ENCODE measurements at places on chromosomes 7 and 10. TPM values are rescaled to one million over a fixed set of nuclear protein-coding genes. Genes with fewer than 3 reads are reported as not detected.

DNA sequence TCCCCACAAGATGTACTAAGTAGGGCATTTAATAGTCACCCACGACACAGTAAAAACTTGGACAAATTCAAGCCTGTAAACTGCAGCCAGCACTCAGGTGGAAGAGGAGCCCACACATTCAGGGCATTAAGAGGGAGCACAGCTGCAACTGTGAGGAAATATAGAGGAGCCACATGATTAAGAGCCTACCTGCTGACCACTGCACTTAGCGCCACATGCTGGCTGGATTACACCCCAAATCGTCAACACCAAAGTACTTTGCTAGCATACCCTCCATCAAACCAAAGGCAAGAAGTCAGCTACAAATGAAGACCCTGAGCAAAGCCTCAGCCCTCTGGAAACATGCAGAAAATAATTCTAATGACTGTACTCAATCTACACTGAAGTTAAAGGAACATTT, 322.3 kb upstream of the PLXDC2 start:
- DNase-seq, result no peak

The DPCD gene
- total RNA-seq, result 19.6 TPM

The UTF1 gene
- not detected for total RNA-seq

DNA sequence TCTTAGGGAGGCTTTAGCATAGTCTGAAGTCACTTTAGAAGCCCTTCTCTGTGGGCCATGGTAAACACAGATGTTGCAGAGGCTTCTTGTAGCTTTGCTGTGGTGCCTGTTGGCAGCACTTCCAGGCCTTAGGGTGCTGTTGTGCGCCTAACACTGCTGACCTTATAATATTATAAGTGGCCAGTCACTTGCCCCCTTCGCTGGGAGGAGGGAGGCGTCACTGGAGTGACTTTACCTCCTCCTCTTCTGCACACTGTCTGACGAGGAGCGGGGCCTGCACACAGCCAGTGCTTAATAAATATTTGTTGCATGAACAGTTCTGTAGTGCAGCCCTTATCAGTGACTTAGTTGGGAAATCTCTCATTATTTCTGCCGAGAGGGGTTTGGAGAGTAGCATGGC, 63.3 kb downstream of the WDR37 start:
- no peak for DNase-seq

DNA sequence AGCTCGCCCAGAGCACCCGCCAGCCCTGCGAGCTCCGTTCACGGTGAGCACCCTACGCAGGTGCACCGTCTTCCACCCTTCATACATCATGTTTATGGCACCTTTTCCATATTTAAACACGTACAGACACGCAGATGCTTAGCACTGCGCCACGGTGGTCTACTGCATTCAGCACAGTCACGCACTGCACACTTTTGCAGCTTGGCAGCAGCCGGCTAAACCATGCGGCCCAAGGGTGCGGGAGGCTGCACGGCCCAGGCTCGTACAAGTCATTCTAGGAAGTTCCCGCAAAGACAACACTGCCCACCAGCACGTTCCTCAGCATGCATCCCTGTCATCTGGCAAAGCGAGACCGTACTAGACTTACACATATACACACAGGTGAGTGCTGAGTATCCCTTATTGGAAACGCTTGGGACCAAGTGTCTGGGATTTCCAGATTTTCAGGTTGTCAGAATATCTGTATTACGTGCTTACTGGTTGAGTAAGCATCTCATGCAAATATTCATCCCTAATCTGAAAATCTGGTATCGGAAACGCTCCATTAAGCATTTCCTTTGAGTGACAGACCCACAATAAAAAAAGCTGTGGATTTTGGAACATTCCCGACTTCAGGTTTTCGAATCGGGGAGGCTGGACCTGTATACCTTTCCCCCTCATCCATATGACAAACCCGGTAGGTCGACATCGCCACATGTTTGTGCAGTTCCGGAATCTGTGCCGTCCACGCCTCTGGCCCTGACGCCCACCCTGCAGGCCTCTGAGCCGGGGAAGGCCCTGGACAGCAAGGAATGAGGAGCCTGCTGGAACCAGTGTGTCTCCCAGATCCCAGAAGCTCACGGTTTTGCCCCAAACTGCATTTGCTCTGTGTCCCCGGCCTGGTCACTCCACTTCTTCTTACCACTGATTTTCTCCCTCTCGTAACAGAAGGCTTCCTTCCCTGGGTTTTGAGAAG, 222.2 kb downstream of the ELFN1 start:
- peak; percentile 51 for DNase-seq

The NEUROG3 gene
- not detected for total RNA-seq

DNA sequence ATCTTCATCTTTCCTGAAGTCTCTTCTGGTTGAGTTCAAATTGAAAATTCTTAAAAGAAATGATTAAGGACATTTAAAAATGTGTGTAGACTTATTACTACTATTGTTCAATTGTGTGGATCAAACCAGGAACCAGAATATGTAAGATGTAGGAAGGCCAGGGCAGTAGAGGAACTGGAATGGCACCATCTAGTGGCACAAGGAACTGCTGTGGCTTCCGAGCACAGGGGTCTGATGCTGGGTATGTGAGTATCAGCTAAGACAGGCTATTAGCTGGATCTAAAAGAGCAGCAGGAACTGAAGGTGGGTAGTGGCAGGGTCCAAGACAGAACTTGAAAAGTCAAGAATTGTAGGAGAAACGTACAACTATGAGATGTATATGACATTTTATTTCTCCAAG, 247.3 kb downstream of the SEMA3A start:
- DNase-seq, result no peak

DNA sequence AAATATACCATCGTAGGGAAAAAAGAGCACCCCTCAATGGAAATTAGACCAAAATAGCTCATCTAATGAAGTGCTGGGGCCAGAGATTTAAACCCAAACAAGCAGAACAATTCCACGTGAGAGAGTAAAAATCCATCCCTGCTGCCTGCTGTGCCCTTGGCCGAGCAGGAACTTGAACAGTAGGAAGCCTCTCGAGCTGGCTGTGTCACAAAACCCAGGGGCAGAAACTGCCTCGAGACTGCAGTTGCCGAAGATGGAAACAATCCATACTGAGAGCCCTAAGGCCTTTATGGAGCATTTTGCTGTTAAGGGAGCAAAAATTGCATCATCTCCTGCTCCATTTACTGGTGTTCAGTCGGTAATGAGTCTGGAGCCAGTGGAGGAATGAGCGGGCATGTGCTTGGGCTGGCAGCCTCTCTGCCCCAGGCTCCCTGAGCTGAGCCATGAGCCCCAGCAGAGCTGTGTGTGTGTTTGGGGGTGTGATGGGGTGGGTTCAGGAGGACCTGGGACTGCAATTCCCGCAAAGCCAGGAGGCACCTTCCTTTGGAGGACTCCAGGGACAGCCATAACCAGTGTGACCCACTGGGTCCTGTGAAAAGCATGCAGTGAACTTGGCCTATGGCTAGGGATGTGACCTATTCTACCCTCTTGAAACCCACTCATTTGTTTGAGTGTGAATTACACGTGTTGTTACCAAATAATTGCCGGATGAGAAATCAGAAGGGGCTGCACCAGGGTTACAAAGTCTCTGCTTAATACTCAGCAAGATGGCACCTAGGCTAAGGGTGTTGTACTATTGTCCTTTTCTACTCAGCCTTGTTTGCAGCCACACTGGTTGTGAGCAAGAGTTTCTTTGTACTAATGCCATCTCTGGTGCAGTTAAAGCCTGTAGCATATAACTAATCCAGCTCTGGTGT, 58.3 kb downstream of the CDHR3 start:
- no peak for DNase-seq

The CCNJ gene
- 3.5 TPM for total RNA-seq

GRCh38 chr10:16119445-16119844, 259.1 kb upstream of the MINDY3 start:
- no peak for DNase-seq

GRCh38 chr10:77338143-77338542, 299.5 kb downstream of the KCNMA1 start:
- no peak for DNase-seq

- no peak for DNase-seq
Measured at GRCh38 chr7:138125119-138125518, 48.9 kb downstream of the AKR1D1 start.

DNA sequence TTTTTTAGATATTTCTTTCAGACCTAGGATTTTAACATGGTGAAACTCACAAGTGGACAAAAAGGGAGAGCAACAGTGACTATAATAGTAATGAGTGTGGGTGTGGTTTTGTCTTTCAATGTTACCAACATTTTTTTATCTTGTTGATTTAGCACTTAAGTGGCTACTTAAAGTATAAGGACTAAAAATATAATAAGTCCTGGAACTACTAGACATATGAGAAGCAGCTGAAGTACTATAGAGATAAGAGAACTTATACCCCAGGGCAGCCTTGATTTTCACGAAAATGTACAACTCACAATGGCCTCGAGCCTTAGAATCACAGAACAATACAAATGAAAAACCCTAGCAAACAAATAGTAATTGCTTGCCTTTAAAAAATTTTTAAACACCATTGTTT, 1151.8 kb downstream of the TYW1 start:
- no peak for DNase-seq

The FRMD4A gene
- 16.8 TPM for total RNA-seq

- DNase-seq, result no peak
Measured at GRCh38 chr10:112741830-112742402, 208.1 kb upstream of the TCF7L2 start.

DNA sequence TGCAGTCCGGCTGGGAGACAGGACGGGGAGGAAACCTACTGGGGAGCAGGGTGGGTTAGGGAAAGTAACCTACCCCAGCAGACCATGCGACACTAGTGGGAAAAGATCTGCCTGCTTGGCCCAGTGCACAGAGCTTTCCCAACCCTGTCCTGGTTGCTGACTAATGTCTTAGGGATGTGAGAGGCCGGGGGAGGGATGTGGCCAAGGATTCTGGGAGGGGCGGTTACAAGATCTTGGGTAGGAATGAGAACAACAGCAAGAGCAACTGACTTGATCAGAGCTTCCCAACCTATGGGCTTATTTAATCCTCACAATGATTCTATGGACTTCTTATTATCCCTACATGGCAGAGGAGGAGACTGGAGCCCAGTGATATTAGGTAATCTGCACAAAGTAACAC, 24.0 kb upstream of the EIF5AL1 start:
- DNase-seq, result peak; percentile 83

DNA sequence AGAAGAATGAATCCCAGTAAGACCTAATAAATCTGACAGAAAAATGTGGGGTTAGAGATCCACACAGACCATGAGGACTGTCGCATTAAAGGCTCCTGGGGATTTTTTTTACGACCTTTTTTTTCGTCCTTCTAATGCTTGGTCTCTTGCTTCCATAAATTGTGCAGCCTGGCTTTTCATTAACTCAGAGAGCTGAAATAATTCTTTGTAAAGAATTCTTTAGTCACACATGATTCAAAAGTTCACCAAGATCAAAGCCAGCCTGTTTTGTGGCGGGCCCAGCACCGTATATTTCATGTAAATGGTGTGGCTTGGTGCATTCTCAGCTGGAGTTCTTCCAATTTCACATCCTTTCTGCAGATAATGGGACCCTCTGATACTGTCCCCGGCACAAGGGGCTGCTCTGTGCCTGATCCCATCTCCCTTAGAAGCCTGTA, 206.6 kb upstream of the BMPER start:
- DNase-seq, result no peak

GRCh38 chr7:106190589-106191330, 78.6 kb upstream of the SYPL1 start:
- DNase-seq, result no peak

DNA sequence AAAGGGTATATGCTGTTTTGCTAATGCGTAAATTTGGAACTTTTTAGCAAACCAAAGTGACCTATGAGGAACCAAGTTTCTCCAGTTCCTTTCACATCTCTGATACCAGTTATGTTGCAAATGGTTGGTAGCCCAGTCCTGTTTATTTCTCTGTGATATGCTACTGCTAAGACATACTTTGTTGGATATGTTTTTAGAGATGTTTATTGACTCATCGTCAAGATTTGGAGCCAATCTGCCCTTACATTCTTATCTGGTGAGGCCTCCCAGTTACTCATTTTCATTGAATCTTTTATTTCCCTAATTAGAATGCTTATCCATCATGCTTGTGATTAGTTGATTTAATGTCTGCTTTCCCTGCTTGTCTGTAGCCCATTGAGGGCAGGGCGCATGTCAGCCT, 58.9 kb downstream of the LRGUK start:
- no peak for DNase-seq

DNA sequence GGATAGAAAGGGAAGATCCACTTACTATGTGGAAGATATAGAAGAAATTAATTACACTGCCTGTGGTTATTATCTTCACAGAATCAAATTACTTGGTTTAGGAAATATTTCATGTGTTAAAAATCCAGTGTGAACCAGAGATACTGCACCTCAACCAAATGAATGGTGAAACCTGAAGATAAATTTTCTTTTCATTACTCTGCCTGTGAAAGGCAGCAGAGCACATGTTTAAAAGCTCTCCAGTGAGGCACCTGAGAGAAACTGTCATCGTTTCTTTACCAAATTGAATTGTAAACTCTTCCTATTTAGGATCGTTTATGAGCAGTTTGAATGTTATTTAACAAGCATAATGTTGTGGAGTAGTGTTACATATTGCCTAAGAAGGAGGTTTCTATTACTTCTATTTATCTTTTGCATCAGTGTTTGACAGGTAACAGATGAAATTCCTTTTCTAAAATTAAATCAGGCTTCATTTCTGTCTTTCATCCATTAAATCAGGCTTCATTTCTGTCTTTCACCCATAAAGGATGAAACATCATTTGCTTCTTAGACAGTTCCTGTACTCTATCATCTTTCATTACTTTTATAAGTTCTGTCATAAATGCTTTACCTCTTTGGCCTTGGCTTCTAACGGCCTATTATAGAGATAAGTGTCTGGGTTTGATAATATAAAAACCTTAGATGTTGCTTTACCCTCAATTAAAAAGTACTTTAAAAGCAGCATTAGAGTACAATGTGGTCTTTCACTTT, 266.6 kb downstream of the NXPH1 start:
- DNase-seq, result no peak

DNA sequence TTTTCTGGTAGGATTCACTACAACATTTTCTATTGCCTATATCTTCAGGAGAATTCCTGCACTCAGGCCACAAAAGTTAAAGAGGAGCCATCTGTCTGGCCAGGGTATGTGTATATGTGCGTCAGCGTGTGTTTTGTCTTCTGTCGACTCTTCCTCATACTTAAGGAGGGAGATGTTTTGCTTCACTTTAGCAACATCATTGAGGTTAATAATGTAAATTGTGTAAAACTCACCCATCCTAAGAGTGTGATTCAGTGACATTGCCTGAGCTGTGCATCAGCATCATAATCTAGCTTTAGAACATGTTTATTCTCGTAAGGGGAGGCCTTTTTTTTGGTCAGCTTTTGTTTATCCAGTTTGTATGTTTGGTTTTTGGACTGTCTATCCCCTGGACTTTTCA, 23.7 kb downstream of the FBH1 start:
- DNase-seq, result no peak

The CLDN3 gene
- not detected for total RNA-seq

- DNase-seq, result peak; percentile 75
Measured at GRCh38 chr10:91582153-91582554, 50.7 kb downstream of the PPP1R3C start.

The PDIA4 gene
- 33.0 TPM for total RNA-seq

GRCh38 chr7:30650421-30650808, 31.8 kb downstream of the CRHR2 start:
- DNase-seq, result no peak
